Stimulated activated CD4-positive, alpha-beta T cell treated with anti-CD3 and anti-CD28 coated beads, Interleukin-1b, Interleukin-23, amount 100 ng/mL, for 1 hour (primary cell): ENCODE measurements at places on chromosomes 6 and 20.

DNA sequence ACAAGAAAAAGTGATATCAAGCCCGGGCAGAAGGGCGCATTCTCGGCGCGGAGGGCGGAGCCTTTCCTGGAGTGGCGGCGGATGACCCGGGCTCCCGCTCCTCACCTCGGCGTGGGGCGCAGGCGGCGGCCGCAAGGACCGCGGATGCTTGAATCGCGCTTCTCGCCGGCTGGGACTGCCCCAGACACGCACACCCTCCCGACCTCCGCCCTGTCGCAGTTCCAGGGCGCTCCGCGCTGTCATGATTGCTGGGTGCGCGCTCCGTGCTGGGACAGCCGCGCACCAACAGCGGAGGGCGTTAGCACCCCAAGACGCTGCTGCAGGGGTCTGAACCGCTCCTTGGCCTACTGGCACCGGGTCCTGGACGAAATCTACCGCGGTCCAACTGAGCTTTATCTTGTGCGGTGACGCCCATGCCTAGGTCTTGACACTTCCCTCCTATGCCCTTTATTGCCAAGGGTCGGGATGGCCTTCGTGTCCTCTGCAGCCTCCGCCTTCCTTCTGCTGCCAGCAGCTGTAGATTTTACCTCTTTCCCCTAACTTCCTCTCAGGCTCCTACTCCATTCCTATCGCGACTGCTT is 43.3 kb downstream of the IRAK1BP1 start:
- DNase-seq: no peak

GRCh38 chr6:75530696-75531095 is 37.1 kb upstream of the FILIP1 start:
- DNase-seq: no peak

GRCh38 chr6:127786109-127786508 is 114.7 kb downstream of the THEMIS start:
- no peak for DNase-seq

GRCh38 chr6:39599973-39600372 is 125.2 kb downstream of the KIF6 start:
- DNase-seq: no peak

GRCh38 chr6:10411131-10411970 is 3.5 kb downstream of the TFAP2A start:
- no peak for DNase-seq

DNA sequence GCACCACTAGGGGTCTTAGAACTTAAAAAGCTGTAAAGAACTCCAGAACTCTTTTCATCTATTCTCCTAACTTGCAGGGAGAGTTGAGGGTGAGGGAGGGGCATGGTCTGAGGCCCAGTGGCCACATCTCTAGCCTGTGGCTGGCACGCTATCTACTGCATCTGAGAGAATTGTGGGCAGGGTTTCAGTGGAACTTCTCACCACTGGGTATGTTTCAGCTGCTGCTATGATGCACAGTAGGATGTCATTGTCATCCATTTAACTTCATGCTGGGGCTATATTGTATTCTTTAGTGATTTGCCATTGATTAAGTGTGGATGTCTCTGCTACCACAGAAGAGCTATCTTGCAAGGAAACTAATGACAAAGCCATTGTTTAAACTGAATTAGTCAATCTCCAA is 4.5 kb downstream of the TMEM14A start:
- no peak for DNase-seq

GRCh38 chr20:2335096-2335870 is 39.5 kb downstream of the TGM3 start:
- DNase-seq: no peak

DNA sequence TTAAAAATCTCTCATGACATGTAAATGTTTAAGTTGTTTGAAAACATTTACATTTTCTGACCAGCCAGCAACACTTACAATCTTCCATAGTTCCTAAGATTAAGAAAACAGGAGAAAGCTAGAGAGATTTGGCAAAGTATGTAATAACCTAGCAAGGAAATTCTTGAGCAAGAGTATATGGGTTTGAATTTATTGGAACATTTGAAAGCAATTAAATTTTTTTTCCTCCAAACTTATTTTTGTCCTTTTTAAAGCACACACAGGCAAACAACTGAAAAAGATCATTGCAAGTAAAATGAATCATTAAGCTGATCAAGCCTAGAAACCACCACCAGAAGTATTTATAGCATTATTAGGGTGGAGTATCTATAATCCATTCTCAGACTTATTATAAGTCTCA is 20.1 kb upstream of the ZNF217 start:
- no peak for DNase-seq

DNA sequence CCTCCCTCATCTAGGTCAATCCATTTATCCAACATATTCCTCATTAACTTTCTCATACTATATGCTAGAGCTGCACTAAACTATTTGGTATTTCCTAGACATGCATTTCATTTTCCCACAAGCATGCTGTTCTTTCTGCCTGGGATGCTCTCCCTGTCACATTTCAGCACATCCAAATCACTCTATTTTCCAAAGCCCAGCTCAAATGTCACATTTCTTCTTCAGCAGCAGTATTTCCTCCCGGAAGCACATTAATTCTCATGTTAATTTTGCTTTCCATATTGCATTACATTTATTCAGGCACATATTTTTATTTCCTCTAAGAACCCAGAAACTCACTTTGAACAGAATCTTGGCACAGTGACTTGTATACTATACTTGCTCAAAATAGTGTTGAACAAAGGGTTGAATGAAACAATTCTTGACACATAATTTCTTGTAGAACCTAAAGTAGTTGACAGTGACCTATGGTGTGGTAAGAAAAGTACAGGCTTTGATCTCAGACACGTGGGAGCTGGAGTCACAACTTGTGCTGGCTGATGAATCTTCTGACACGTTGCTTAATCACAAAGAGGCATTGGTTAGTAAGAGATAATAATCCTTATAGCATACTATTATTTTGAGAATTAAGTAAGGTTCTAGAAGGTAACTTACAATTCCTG is 30.8 kb upstream of the CD2AP start:
- no peak for DNase-seq

DNA sequence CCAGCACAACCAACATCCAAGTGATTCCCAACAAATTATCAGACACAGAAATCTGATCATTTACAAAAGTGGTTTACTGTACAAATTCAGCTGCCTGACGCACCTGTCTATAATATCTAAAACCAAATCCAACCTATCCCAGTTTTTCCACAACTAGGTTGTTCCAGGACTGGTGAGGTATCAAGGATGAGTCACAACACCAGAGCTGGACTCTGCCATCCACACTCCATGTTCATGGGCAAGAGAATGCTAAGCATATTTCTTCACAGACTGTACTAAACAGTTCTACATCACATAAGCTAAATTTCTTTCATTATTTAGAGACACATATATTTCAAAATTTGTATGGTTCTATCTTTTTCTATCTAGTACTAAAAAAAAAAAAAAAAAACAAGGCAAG is 141.6 kb downstream of the BTBD9 start:
- no peak for DNase-seq

DNA sequence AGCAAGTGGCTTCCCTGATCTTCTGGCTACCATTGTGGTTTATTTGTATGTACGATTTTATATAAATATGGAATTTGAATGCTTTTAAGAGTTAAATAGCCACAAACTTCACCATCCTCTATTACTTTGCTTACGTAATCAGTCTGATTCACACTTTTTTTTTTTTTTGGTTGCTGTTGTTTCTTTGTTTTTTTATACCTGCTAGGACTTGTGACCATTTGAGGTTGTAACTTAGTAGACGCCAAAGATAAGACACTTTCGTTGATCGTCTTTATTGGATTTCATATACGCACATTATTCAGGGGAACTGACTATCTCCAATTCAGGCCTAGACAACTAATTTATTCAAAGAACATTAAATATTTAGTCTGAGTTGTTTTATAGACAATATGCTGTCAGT is 559.0 kb downstream of the CBLN4 start:
- DNase-seq: no peak

DNA sequence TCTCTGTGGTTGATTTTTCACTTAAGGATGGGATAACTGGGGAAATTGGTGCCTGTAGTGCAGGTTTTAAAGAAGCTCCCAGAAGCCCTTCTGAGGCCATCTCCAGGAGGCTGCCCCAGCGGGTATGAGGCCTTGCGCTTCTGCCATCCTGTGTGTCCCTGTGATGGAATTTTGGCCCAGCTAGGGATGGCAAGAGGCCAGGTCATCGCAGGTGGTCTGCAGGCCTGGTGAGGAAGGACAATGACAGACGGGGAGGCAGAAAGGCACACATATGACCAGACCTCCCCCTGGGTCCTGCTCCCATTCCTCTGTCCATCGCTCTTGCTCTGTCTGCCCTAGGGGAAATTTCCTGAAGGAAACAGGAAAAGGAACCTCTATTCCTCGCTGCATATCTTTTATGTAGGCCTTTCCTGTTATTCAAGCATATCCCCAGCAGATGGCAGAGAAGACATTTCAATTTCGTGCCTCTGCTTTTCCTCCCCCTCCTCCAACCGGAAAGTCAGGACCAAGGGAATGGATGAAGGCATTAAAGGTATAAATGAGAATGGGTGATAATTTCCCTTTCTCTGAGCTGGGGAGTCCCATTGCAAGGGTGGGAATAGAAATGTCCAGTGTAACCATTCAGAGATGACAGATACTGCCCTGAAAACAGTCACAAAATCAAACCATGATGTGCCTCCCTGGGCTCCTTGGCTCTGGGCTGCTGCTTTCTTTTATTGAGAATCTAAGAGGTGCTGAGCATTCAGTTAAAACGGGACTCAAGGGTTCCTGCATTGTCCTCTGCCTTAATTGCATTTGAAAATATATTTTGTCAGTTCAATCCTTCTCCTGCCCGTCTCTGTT is 17.6 kb upstream of the HLA-F start:
- DNase-seq: no peak

DNA sequence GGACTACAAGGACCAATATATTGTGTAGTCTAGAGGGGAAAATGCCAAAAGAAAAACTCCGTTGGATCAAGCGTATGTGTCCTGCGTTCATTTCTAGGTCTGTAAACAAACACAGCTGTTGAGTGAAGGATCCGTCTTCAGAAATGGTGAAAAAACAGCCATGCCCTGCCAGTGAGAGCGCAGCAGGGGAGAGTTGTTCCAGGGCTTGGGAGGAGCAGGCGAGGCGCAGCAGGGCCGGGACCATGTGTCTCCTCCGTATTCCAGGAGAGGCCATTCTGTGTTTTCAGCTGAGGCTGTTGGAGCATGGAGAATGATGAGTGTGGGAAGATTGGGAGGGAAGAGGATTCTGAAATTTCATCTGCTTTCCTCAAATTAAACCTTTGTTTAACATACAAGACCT is 38.0 kb downstream of the BMP6 start:
- DNase-seq: no peak

DNA sequence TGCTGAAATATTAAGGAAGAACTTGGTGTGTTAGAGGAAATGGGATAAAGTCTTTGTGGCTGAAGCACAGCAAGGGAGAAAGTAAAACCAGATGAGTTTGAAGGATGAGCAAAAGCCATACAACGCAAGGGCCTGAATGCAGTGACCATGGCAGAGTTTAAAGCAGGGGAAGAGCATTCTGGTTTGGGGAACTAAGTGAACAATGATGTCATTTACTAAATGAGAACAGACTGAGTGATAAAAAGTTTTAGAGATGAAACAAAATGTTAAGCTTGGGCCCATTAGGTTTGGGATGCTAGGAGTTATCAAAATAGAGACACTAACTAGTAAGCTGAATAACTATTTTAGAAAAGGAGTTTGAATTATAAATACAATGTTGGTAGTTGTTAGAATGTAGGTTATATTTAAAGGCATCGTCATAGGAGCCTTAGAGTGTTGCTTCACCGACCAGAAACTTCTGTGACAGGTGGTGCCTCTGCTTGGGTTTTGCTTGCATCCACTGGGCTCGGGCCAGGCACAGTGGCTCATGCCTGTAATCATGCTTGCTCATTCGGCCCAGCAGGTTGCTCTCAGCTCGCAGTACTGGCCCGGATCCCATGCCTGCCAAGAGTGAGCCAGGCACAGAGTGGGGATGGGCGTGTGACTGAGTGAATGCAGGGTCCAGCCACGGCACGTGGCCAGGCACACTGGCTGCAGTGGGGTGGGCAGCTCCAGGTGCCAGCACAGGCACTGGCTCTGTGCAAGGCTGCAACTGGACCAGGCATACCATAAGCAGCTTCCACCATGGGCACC is 37.4 kb upstream of the OPRM1 start:
- DNase-seq: no peak

- DNase-seq: no peak
Measured at GRCh38 chr6:112839525-112839961, 492.4 kb downstream of the RFPL4B start.

- DNase-seq: no peak
Measured at GRCh38 chr20:576156-576555, 32.6 kb upstream of the CSNK2A1 start.

GRCh38 chr6:68677058-68677457 is 42.0 kb downstream of the ADGRB3 start:
- no peak for DNase-seq

DNA sequence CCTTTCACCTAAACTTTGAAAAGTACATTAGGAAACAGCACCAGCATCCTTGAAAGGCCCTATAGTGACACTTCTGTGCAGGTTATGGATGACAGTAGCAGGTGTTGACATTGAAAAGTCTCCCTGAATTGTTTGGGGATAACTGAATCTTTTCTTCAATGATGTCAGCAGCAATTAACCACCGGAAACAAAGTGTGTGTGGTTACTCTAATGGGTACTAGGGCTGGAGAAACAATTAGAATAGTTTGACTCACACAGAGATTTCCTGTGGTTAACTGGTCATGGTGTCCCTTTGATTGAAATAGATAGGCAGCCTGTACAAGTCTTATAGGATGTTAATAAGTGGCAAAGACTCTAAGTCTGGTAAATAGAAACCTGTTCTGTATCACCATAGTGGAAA is 189.1 kb downstream of the TBX18 start:
- DNase-seq: no peak
